ENCODE measurements at places on chromosomes 2 and 18. TPM values are rescaled to one million over a fixed set of nuclear protein-coding genes. Genes with fewer than 3 reads are reported as not detected.

- no peak for DNase-seq
Measured at GRCh38 chr2:99864561-99865553, 277.5 kb downstream of the AFF3 start.

DNA sequence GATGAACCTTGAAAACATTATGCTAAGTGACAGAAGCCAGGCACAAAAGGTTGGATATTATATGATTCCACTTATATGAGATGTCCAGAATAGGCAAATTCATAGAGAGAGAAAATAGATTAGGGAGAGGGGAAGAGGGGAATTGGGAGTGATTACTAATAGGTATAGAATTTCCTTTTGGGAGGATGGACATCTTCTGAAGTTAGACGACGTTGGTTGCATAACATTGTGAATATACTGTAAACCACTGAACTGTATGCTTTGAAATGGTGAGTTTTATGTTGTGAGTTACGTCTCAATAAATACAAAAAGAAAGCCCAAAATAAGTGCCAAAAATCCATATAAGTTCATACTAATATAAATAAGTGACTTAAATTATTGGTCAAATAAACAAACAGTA is 18.6 kb upstream of the CYP26B1 start:
- no peak for DNase-seq

SLC5A7 gene
- not detected for total RNA-seq

C1D gene
- total RNA-seq, result 8.0 TPM

ACADL gene
- 2.5 TPM for total RNA-seq

Data from lower leg skin (tissue), 4 donors.